ENCODE measurements at places on chromosomes 7 and 10.

GRCh38 chr10:130579913-130580312 lies 443.7 kb downstream of the GLRX3 start:
- no peak for DNase-seq

GRCh38 chr7:136845899-136846465 lies 22.5 kb upstream of the CHRM2 start:
- no peak for DNase-seq

GRCh38 chr7:35652124-35652523 lies 42.8 kb downstream of the HERPUD2 start:
- peak; percentile 15 for DNase-seq

- DNase-seq, result no peak
These were observed 1.1 kb upstream of the DIP2C start for GRCh38 chr10:690372-691161.

DNA sequence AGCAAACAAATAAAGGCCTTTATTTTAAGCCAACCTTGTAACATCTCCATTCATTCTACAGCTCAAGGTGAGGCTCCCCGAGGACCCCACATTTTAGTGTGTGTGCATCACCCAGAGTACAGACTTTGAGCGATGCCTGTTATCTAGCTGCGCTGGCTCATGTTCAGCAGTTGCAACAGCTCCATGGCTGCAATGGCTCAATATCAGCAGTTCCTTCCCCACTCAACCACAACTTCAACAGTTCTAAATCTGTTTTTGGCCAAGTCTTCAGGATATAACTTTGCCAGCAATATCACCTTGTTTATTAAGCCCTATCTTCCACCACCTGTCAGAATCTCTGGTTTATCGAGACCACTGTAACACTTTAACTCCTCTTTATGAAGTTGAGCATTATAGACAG lies 95.8 kb downstream of the WNT2 start:
- no peak for DNase-seq

DNA sequence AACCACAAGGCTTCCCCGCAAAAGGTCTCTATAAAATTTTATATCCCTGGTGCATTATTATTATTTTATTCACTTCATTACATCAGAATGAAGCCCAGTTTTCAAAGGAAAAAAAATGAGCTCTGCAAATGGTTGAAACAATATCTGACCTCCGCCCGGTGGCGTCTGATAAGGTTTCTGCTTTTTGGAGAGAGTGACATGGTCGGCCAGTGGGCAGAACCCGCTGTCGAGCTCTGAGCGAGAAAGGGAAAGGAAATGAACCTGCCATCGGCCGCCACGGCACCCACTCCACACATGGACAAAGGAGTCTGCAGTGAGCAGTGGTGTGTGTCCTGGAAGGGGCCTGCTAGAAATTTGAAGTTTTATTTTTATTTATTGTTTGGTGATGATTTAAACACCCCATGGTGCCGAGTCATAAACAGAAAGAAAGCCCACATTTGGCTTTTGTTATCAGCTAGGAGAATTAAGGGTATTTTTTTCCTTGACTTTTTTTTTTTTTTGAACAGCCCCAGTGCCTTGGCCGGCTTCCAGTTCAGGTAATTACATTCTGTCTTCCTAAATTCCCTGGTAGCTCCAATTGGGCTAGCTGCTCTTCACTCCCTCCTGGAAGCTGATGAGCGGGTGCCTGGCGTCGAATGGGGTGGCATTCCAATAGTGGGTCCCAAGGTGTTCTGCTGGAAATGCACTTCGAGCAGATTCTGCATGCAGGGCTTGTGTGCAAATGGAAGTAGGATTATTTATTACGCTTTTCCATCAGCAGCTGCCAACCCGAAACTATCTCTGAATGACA lies 149.4 kb upstream of the MKI67 start:
- DNase-seq, result no peak

DNA sequence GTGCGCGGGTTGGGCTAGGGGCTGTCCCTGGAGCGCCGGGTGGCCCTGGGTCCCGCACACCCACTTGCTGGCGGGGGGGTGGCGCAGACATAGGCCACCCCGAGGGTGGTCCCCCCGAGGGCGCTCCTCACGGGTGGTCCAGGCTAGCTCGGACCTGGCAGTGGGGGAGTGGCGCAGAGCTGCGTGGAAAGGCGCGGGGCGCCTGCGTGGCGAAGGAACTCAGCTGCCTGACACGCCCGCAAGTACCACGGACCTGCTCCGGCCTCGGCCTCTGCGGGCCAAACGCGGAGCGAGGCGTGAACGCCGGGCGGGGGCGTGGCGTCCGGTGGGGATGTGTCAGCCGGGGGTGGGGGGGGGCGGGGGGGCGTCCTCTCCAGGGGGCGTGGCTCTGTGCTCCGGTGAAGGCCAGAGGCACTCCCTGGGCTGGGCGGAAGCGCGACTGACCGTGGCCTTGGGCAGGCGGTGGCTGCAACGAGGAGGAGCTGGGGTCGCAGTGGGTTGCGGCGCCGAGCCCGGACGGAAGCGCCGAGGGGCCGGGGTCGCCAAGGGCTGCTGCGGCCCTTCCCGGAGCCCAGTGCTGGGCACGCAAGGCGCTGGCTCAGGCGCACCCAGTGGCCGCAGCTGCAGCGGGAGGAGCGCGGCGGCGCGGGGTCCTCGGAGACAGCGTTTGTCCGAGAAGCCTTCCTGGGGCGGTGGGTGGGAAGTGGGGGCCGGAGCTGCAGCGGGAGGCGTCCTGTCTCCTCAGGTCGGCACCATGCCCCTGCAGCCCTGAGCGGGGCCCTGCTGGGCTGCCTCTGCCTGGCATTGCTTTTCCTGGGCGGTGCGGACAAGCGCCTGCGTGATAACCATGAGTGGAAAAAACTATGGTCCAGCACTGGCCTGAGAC lies 58.9 kb upstream of the NUPR2 start:
- DNase-seq, result no peak

DNA sequence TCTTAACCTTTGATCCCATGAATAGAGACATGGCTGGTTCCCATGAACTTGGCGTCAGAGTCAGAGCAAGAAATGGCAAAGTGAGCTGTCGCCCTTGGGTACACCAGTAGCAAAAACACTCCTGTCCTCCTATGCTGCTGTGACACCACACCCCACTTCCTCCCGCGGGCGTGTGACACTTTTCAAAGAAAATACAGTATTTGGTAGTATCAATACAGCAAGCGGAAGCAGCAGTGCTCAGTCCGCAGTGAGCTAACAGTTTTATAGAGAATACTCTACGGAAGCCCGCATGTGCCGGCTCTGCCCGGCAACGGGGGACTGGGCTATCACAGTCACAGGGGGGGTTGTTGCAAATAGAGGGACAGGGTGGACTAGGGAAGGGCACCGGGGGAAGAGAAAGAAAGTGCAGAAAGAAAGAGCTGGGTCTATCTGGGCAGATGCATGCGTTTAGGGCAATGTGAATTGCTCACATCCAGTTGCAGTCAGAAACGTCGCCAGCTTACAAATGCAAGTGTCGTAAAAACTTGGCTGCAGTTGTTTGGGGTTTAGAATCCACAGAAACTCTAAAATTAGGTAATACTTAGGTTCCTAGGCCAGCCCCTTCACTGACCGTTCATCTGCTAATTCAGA lies 49.8 kb downstream of the PRKCQ start:
- peak; percentile 84 for DNase-seq

- no peak for DNase-seq
These were observed 2.6 kb downstream of the MBL2 start for GRCh38 chr10:52769966-52770365.

GRCh38 chr10:110571093-110571743 lies 3.7 kb downstream of the SMC3 start:
- DNase-seq, result no peak

Measured in T-cell (primary cell).